ENCODE measurements at places on chromosomes 16 and 17.

DNA sequence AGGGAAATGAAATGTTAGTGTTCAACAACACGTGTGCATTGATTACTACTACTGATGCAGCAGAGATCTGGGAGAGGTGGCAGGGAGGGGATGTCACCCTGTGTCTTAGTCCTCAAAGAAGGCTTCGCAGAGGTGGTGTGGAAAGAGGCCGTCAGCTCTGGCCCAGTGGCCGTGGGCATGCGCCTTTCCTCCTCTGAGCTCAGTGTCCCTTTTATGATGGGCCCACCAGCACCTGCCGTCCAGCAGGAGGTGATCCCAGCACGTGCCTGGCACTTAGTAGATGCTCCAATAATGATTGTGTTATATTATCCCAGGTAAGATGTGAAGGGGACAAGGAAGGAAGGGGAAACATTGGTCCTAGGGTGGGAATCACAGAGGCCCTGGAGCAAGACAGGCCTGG is 106.2 kb downstream of the CLEC16A start:
- H3K4me1 ChIP-seq = peaks cover 7% of the 10 kb centered on the region
- no peak overlapping the region for H3K4me3 ChIP-seq
- no peak for DNase-seq
- 0 out of 2 replicates have a peak, but pooled peaks cover 2% of the 10 kb centered on the region for H3K36me3 ChIP-seq

GRCh38 chr17:63247706-63248105 is 198.4 kb downstream of the CYB561 start:
- no peaks in the 10 kb centered on the region for H3K27me3 ChIP-seq
- no peaks in the 10 kb centered on the region for H3K4me1 ChIP-seq
- no peak for DNase-seq
- no peak overlapping the region for H3K27ac ChIP-seq
- no peak overlapping the region for H3K4me3 ChIP-seq

DNA sequence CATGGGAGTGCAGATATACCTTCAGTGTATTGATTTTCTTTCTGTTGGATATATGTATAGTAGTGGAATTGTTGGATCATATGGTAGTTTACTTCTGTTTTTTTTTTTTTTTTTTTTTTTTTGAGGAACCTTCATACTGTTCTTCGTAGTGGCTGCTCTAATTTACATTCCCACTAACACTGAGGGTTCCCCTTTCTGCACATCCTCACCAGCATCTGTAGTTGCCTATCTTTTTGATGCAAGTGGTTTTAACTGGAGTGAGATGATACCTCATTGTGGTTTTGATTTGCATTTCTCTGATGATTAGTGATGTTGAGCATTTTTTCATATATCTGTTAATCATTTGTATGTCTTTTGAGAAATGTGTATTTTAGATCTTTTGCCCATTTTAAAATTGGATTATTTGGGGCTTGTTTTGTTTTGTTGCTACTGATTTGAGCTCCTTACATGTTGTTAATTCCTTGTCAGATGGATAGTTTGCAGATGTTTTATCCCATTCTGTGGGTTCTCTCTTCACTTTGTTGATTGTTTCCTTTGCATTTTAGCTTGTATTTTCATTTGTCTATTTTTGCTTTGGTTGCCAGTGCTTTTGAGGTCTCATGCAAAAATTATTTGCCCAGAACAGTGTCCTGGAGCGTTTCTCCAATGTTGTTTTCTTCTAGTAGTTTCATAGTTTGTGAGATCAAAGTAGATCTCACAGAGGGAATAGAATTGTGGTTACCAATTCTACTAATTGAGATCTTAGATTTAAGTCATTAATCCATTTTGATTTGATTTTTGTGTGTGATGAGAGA is 25.0 kb upstream of the BCAS3 start:
- H3K4me1 ChIP-seq = no peaks in the 10 kb centered on the region
- no peak for DNase-seq
- H3K27ac ChIP-seq = no peak overlapping the region
- H3K27me3 ChIP-seq = no peaks in the 10 kb centered on the region
- H3K36me3 ChIP-seq = peaks cover 13% of the 10 kb centered on the region

DNA sequence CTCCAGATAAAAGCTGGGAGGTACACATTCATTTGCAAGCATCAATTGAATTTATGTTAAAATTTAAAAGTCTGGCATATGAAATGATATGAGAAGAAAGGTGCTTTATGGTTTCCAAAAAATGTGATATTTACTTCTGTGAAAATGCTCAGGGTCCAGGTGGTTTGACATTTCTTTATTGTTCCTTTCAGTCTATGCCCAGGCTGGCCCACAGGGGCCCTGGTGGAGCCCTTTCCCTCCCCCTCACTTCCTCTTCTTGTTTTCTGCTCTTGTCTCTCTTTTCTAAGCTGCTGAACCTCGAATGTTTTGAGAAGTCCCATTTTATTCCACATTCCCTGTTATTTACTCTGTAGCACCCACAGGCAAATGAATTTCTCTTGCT is 127.8 kb downstream of the HS3ST3B1 start:
- no peak overlapping the region for H3K4me3 ChIP-seq
- no peak for DNase-seq
- no peaks in the 10 kb centered on the region for H3K4me1 ChIP-seq
- no peak overlapping the region for H3K27ac ChIP-seq
- H3K27me3 ChIP-seq = no peaks in the 10 kb centered on the region
- H3K36me3 ChIP-seq = no peaks in the 10 kb centered on the region

DNA sequence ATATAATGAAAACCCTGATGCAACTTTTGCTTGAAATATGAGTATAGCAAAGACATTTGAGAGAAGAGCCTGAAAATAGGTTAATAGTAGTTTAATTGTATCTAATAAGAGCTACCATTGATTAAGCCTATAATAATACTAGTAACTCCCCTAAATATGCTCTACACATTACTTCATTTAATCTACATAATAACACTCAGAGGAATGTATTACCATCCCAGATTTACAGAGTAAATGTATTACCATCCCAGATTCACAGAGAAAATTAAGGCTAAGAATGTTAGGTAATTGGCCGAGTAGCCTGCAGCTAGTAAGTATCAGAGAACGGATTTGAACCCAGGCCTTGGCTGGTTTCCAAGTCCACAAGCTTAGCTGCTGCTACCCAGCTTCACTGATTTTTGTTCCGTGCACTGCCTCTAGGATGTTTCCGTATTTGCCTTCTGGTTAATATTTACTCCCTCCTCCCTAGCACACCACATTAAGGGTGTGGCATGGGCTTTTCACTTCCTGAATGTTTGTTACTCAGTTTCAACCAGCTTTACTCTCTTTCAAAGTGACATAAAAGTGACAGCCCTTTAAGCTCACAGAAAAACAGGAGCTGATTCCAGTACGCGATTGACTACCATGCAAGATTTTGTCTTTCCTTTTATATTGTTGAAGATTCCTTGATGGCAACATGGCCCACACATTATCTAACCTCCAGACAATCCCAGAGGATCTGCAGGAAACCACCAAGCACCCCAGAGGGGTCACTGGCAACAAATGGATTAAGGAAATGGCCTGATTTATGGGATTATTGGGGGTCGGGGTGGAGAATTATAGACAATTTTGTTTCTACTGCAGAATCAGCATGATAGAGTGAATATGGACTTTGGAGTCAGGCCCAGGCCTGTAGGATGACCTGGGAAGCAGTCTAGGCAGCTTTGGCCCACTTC is 26.7 kb upstream of the TOX3 start:
- H3K36me3 ChIP-seq = no peaks in the 10 kb centered on the region
- H3K4me1 ChIP-seq = no peaks in the 10 kb centered on the region
- H3K27ac ChIP-seq = no peak overlapping the region
- DNase-seq = no peak
- H3K27me3 ChIP-seq = no peaks in the 10 kb centered on the region

- H3K27me3 ChIP-seq = no peaks in the 10 kb centered on the region
- peaks cover 29% of the 10 kb centered on the region for H3K4me1 ChIP-seq
- H3K4me3 ChIP-seq = peak overlapping the region; percentile 81
- H3K27ac ChIP-seq = peak overlapping the region; percentile 82
Observed at GRCh38 chr17:58007781-58008706, 998 bp upstream of the SRSF1 start.

DNA sequence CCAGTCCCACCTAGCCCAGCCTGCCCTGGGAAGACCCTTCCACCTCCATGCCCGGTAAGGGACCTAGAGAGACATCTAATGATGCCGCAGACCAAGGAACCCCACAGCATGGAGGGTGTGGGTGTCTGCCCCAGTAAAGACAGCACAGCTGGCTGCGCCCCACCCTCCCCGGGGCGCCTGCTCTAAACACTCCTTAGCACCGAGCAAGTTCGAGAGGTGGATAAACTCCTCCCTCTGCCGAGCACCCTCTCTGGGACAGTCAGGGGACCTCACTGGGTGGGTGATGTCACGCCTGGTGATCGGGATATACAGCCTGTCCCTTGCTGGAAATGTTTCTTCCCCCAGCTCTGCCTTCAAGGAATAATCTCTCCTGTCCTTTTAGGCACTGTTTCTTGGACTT is 16.7 kb upstream of the DNAI2 start:
- no peaks in the 10 kb centered on the region for H3K4me1 ChIP-seq
- no peak overlapping the region for H3K4me3 ChIP-seq
- no peak for DNase-seq

DNA sequence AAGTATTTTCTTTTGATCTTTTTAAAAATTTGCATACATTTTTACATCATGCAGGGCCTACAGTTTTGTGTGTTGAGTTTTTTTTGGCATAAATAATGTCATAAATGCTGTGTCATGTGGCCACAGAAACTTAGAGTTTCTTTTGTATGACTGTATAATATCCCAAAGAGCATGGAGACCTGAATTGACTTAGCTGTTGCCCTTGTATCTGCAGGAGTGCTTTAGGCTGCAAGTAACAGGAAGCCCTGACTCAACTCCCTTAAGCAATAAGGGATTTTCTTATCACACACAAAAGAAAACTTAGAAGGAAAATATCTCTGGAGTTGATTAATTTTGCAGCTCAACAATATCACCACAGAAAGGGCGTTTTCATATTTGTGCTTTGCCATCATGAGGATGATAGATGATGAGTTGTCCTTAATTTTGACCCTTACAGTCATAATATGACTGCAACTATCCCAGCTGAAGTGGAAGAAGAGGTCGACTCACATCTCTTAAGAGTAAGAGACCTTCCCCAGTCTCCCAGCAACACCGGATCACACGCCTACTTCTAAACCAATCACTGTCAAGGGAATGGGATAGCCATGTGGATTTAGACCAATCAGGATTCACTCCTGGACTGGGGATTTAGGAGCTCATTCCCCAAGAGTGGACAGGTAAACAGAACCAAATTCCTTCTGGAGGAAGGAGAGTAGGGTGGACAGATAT is 138.9 kb downstream of the GSG1L start:
- DNase-seq = no peak
- H3K4me3 ChIP-seq = no peak overlapping the region
- H3K4me1 ChIP-seq = no peaks in the 10 kb centered on the region
- no peak overlapping the region for H3K27ac ChIP-seq

DNA sequence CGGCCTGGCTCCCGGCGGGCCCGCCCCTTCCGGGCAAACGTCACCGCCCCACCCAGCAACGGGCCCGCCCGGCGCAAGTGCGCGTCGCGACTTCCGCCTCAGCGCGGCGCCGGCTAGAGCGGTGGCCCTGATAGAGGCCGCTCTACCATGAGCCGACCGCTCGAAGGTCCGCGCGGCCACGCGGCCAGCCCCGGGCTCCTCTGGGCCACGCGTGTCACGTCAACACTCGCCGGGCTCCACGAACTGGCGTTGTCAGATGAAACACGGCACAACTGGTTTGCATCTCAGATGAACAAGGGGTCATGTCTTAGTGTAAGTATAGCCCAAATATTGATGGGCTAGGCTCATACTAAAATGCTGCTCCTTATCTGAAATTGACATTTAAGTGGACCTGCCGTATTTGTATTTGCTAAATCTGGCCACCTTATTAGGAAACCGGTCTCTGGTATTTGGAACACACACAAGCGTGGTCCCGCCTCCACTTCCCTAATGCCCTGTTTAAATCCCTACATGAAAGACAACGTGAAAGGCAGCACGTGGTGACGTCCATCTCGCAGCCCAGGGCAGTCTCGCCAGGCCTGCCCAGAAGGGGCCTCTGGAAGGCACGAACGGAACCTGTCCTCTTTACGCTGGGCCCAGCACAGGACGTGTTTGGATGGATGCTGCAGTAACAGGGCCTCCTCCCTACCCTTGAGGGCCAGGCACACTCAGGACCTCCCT is at the start of gene ZNF598:
Gene ZNF598 (minus strand): TSS at position 31 of the 720 bp plus-strand sequence.
- H3K27ac ChIP-seq = peak within 1 kb of the TSS; percentile 85
- peaks cover 9% of the 10 kb centered on the region for H3K4me1 ChIP-seq
- H3K36me3 ChIP-seq = peaks cover 25% of the 10 kb centered on the region
- DNase-seq = no peak

GRCh38 chr16:14002416-14002990 is 68.6 kb upstream of the MRTFB start:
- H3K27me3 ChIP-seq = no peaks in the 10 kb centered on the region
- peaks cover 5% of the 10 kb centered on the region for H3K4me1 ChIP-seq
- no peak for DNase-seq

- no peak overlapping the region for H3K4me3 ChIP-seq
- no peaks in the 10 kb centered on the region for H3K27me3 ChIP-seq
- no peaks in the 10 kb centered on the region for H3K36me3 ChIP-seq
- H3K27ac ChIP-seq = no peak overlapping the region
Observed at GRCh38 chr17:27747462-27748359, 52.6 kb downstream of the NOS2 start.

- peaks cover 80% of the 10 kb centered on the region for H3K36me3 ChIP-seq
- H3K4me1 ChIP-seq = no peaks in the 10 kb centered on the region
- H3K27ac ChIP-seq = no peak overlapping the region
- no peak overlapping the region for H3K4me3 ChIP-seq
Observed at GRCh38 chr17:4173781-4174180, 30.8 kb downstream of the CYB5D2 start.

DNA sequence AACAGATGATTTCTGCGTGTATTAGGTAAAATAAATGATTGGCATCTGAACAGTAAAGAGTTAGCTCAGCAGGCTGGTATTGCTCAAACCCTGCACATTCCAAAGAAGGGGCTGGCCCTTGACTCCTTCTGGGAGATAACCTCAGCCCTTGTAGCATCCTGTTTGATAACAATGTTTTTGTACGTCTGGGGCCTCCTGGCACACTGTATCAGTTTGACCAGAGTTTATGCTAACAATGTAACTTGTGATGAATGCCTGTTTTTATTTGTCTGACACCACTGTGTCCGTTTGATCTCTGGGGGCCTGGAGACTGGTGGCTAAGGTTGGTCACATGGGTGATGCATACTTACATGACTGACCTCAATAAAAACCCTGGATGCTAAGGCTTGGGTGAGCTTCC is 43.8 kb upstream of the NDRG4 start:
- H3K27me3 ChIP-seq = no peaks in the 10 kb centered on the region
- H3K4me3 ChIP-seq = no peak overlapping the region
- no peak for DNase-seq
- H3K36me3 ChIP-seq = no peaks in the 10 kb centered on the region
- H3K4me1 ChIP-seq = peaks cover 4% of the 10 kb centered on the region
- H3K27ac ChIP-seq = no peak overlapping the region

DNA sequence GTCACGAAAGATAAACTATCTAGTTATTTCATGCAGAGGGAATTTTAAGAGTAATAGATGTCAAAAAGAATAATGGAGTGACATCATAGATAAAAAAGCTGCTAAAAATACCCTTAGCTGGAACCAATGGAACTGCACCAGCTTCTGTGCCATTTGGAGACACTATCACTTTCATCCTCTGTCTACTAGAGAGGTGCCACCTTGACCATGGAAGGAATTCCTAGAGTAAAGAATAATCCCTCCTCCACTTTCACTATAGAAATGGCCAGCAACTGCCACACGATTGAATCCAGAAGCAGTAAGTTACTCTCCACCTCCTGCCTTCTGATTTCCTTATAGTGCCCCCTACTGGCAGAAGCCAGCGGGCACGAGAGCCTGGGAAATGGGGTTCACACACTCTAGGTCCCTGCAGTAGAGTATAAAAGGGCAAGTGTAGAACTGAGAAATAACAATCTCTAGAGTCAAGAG is 2.8 kb upstream of the ALDH3A2 start:
- H3K4me1 ChIP-seq = peaks cover 38% of the 10 kb centered on the region
- H3K4me3 ChIP-seq = no peak overlapping the region
- DNase-seq = no peak
- no peak overlapping the region for H3K27ac ChIP-seq
- no peaks in the 10 kb centered on the region for H3K27me3 ChIP-seq

Data from RWPE2 (cell line).